Left colon (tissue), 2 donors: ENCODE measurements at places on chromosomes 7 and 10.

GRCh38 chr10:132447446-132448247 lies 50.6 kb downstream of the PWWP2B start:
- no peak for DNase-seq

- DNase-seq, result no peak
Measured at GRCh38 chr7:137928626-137929025, 73.3 kb downstream of the CREB3L2 start.

DNA sequence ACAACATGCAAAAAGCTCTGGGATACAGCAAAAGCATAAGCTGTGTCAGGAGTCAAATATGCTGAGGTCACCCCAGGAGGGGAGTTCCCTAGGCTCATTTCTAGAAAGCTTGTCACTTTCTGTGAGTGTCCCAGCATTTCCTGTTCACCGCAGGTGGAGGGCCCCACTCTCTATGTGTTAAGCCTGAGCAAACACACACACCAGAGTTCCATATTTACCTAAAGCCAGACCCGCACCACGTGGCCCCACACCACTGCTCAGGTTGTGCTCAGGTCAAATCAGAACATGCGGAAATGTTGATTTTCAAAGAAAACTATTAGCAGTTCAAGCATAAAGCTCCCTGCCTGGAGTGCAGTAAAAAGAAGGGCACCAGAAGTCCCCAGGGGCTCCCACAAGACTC lies 259.6 kb upstream of the PPP2R2D start:
- no peak for DNase-seq

DNA sequence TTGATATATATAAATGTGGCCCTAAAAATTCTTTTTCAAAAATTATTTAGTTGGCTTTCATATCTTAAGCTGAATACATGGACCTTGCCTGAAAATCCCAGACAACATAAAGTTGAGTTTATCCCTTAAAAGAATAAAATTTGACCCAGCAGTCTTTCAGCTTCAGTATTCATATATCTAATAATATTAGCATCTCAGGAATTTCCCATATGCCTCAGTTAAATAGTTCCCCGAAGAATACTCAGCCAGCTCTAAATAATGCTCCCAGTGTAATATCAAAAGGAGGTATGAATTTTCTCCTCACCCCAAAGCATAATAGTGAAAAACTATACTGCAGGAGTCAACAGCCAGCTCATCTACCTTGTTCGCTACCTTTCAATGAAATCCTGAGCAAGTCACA lies 145.9 kb downstream of the CTNNA3 start:
- no peak for DNase-seq

DNA sequence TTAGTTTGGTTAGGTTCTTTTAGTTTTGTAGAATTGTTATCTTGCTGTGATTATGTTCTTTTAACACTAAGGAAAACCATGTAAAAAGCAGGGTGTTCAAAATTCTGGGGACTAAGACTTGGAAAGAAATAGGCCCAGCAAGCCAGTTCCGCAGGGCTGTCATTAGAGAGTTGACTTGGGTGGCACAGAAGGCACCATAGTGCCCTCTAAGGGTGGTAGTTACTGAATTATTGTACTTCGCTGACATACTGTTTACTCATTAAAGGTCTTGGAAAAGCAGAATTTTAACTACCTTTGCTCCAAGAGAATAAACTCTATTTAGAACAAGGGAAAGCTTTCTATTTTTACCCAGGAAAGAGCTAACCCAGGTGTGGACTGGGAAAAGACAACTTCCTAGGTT lies 86.5 kb downstream of the OTUD1 start:
- peak; percentile 13 for DNase-seq

DNA sequence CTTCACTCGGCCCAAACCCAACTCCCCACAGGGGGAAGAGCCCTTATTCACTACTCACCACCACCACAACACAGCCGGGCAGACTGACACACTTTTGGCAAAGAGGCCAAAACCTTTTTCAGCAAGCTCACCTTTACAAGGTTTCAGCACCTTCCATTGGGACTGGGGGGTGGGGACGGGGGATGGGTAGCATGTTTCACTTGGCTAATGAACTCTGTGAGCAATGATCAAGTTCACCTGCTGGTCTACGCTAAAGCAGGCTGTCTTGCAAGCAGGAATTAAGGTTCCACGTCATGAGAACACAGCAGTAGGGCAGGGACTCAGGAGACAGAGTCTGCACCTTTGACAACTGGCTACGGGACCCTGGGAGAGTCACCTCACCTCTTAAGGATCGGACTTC lies 7.0 kb downstream of the FAM53B start:
- no peak for DNase-seq
